Left cardiac atrium (tissue), 4 donors: ENCODE measurements at places on chromosomes 5 and 9. TPM values are rescaled to one million over a fixed set of nuclear protein-coding genes. Genes with fewer than 3 reads are reported as not detected.

Gene PCA3
- total RNA-seq = not detected

Gene C5orf63
- 7.8 TPM for total RNA-seq

Gene KLF4
- 45.2 TPM for total RNA-seq

Gene PCDHB14
- total RNA-seq = 3.9 TPM

Gene RNF224
- not detected for total RNA-seq

Gene NR6A1
- 1.2 TPM for total RNA-seq

Gene ACTBL2
- not detected for total RNA-seq

Gene GPX3
- 1,172 TPM for total RNA-seq

Gene GABRA1
- total RNA-seq = not detected

DNA sequence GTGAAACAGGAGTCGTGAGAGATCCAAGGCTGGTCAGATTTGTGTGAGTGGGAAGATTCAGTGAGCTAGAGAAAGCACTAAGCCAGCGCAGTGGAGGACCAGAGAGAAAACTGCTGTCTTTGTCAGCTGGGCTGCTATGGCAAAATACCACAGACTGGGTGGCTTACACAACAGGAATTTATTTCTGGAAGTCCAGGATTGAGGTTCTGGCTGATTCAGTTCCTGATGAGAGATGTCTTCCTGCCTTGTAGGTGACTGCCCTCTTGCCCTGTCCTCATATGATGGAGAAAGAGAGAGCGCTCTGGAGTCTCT is 24.2 kb upstream of the ANKRD33B start:
- DNase-seq = no peak

- no peak for DNase-seq
These were observed 219.2 kb downstream of the MAPKAP1 start for GRCh38 chr9:125487842-125488241.

GRCh38 chr9:70567511-70567910 is 153.1 kb upstream of the KLF9 start:
- no peak for DNase-seq

GRCh38 chr9:131622523-131622922 is 77.2 kb downstream of the PRRT1B start:
- no peak for DNase-seq

DNA sequence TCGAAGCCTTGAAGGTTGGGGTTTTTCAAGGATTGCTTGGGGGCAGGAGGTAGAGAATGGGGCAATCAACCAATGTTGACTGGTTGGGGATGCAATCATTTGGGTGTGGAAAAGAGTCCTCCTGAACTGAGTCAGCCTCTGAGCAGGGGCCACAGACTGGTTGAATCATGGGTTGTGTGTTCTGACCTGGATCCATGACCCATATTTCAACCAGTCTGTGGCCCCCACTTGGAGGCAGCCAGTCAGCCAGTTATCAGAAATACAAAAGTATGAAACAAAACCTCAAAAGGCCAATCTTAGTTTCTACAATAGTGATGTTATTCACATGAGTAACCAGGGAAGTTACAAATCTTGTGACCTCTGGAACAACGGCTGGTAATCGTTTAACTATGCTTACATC is 81.4 kb upstream of the RANBP6 start:
- DNase-seq = no peak

DNA sequence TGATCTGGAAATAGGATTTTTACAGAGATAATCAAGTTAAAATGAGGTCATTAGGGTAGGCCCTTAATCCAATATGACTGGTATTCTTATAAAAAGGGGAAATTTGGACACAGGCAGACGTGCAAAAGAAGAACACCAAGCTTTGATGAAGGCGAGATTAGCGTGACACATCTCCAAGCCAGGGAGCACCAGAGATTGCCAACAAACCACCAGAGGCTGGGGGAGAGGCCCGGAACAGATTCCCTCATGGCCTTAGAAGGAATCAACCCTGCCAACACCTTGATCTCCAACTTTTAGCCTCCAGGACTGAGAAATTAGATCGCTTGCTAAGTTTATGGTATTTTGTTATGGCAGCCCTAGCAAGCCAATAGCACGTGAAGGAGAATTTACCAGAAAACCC is 10.8 kb upstream of the ARSI start:
- no peak for DNase-seq

- no peak for DNase-seq
These were observed 105.8 kb upstream of the IL6ST start for GRCh38 chr5:56100439-56101176.

DNA sequence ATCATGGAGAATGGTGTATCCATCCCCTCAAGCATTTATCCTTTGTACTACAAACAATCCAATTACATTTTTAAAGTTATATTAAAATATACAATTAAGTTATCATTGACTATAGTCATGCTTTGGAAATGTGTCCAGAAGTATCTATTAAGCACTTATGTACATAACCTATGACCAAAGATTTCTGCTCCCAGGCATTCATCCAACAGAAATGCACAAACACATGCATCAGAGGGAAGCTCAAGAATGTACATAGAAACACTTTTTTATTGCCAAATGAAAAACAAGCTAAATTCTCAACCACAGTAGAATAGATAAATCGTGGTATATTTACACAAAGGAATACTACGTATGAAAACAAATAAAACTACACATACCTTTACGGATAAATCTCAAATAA is 700.5 kb upstream of the ZNF608 start:
- no peak for DNase-seq

DNA sequence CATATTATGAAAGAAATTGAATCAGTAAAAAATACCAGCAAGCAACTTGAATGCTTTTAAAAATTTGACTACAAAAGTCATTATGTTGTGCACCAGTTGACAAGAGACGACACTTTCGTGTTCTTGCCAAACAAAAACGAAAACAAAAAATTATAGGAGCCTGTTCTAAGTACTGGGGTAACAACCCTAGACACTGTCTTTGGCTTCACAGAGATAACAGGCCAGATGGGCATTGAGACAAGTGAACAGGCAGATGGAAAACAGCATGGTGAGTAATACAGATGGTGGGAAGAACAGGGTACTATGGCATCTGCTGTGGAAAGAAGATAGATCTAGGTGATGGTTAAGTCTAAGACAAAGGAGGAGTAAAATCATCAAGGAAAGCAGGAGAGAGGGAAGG is 99.0 kb downstream of the CDH12 start:
- DNase-seq = no peak

- DNase-seq = no peak
These were observed 4.9 kb upstream of the MAPK9 start for GRCh38 chr5:180296771-180297170.

DNA sequence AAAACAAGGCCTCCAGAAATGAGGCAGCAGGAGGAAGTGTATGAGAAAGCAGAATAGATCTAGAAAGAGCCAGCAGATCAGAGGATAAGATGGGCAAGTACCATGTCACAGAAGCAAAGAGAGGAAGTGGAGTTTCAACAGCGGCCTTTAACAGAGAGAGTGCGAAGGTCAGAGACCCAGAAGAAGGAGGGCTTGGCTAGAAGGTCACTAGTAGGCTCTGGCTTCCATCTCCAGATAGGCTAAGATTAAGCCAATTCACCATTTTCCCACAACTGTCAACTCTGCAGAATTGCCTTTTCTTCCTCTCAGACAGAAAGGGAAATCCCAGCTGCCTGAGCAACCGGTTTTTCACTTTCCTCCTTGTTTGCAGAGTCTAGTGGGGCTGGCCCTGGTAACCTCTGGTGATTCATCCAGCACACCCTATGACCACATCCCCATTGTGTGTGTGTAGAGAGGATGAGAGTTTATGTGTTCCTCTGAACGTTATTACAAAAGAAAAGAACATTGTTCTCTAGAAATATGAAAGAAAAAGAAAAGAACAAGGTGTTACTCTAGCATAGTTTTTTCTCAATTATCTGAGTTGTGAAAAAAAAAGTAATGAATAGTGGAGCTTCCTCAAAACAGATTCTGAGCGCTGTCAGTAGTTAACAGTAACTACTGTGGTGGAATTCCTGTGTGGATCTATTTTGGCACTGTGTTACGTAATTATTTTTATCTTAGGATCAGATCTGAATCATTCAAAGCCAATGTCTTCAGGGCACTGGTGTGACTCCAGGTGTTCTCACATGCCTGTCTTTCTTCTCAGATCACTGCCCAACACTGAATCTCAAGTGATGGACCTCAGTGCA is 220.4 kb downstream of the ARRDC3 start:
- DNase-seq = peak; percentile 65

DNA sequence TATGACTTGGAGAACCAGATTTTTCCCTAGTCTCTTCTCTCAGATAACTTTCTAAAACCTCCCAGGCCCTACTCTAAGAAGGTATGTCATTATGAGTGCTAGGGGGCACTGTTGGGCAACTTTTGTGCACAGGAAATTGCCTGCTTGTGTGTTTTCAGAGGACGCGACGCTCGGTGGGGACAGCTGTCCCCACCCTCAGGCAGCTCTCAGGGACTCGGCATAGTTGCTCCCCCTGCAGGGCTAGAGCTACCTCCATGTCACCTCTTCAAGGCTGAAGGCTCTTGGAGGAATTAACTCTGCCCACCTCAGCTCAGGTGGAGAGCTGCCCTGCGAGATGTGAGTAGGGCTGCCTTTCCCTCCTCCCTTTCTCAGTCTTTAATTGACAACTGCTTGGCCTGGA is 10.2 kb upstream of the TIFAB start:
- DNase-seq = no peak

DNA sequence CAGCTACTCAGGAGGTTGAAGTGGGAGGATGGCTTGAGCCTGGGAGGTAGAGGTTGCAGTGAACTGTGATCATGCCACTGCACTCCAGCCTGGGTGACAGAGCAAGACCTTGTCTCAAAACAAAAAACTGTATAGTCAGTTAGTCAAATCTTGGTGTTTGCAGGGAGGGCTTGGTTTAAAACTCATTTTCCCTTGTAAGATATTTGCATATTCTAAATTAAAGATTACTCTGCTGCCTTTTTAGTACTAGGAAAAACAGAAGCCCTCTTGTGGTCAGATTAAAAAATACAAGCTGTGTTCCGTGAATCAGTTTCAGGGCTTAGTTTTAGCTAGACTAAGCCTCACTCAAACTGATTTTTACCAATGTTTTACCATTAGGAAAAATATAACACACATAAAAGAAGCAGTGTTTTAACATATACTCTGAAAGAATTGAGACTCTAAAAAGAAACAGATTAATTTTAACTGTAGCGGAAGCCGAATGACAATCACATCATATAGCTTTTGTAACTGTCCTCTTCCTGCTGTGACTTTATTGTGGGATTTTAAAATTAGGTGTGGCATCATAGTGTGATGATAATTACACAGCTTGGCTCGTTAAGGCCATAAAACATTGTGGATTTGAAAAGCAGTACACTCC is 84.9 kb upstream of the BASP1 start:
- no peak for DNase-seq

GRCh38 chr9:73200694-73201452 is 49.2 kb downstream of the ANXA1 start:
- DNase-seq = no peak

- peak; percentile 65 for DNase-seq
These were observed 2.0 kb upstream of the RALGDS start for GRCh38 chr9:133122935-133123611.
